ENCODE measurements at places on chromosomes 1 and 21.

DNA sequence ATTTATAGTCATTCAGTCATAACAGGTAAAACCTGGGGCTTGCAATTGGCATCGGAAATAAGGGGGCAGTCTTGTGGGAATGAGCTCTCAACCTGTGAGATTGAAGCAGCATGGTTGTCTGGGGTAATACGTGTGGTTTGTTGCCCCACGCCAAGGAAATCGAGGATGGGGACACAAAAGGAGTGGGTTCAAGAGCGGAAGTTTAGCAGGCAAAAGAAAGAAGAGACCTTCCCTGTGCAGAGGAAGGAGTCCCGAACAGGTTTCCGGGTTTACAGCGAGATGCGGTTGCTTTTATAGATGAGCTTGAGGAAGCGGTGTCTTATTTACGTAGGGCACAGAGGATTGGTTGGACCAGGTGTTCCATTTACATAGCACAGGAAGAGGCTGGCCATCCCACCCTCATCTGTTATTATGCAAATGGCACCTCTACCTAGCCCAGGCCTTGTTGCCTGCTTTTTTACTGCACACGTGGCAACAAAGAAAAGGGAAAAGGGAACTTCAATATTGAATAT is 37.3 kb downstream of the IFNAR1 start:
- DNase-seq, result peak; percentile 88

DNA sequence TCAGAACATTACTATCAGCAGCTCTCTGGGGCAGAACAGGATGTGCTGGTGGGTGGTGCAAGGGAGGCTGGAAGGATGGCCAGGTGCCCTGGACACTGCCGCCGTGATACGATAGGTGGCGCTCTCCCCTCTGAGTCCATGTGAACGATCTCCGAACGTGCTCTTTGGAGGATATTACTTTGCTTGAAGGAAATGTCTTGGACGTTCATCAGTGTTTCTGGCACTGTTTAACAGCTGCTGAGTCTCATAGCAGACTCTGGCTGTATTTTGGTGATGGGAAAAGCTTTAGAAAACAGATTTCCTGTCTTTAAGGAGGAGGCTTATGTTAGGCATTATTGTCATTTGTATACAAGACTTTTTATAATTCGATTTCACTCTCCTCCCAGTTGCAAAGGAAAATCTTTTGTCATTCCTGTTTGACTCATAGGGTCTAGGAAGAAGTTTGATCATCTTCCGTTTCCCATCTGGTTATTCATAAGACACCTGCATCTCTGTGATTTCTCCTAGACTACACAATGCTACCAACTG is 386.2 kb upstream of the ADGRL2 start:
- DNase-seq, result no peak

GRCh38 chr1:101382135-101382534 is 145.3 kb downstream of the S1PR1 start:
- DNase-seq, result no peak

GRCh38 chr1:115068826-115069585 is 20.3 kb downstream of the TSPAN2 start:
- no peak for DNase-seq

DNA sequence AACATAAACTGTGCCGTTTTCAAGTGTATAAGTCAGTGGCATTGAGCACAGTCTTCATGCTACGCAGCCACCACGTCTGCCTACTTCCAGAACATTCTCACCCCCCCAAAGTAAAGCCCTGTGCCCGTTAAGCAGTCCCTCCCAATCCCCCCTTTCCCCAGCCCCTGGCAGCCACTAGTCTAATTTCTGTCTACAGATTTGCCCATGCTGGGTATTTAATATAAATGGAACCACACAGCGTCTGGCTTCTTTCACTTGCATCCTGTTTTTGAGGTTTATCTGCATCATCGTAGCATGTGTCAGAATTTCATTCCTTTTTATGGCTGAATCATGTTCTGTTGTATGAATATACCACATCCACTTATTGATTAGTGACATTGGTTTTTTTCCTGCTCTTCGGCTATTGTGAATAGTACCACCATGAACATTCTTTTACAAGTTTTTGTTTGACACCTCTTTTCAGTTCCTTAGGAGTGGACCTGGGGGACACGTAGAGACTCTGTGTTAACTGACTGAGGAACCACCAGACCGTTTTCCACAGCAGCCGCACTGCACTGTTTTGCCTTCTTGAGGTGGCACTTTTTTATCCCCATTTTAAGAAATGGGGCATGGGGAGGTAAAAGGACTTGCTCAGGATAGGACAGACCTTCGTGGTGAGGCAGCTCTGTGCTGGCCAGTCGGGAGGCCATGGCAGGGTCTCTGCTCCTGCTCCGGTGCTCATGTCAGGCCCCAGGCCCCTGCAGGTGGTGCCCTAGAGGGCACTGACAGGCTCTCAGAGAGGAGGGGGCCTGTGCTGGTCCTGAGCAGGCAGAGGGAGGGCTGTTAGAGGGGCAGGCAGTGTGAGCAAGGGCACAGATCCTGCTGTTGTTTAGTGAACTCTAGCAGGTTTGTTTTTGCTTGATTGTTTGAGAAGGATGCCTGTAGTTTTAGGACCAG is 123.8 kb downstream of the PCBP3 start:
- DNase-seq, result no peak

DNA sequence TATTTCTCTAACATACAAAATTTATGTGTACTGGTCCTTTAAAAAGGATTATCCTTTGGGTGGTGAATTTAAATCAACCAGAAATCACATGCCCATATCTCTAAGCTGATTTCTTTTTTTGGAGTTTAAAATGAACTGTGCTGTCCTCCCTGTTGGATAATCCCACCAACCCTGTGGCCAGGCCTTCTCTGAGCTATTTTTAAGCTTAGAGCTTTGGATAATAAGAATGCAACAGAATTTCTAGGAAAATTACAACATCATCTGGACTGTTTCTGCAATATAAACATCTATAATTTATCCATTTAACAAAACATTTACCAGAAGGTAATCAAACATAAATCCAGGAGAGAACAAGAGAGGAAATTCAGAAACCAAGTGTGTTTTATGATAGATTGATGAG is 88.3 kb downstream of the LRRC40 start:
- DNase-seq, result no peak

DNA sequence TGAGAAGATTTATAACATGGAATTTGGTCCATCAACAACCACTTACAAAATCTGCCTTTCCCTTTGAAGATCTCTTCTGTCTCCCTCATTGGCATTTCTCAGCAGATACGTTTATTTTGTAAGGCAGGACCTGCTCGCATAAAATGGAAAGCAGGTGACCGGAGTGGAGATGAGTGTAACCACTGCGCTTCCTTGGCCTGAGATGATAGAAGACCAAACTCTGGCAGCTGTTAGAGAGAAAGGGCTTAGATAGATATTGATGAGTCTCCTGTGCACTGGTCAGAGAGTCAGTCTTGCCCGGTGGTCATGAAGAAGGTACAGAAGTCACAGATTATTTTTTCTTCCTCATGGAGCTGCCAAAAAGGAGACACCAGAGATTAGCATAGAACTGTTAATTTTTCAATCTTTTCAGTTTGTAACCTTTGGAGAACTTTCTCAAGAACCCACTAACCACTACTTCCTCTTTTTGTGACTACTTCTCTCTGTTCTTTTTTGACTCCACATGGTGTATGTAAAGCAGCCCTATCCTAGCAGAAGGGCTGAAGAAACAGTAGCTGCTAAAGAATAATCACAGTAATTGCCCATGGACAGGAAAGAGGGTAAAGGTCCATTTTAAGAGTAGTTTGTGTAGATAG is 47.6 kb downstream of the FCRL3 start:
- DNase-seq, result peak; percentile 96

GRCh38 chr1:29309075-29309474 is 72.8 kb downstream of the PTPRU start:
- DNase-seq, result no peak

DNA sequence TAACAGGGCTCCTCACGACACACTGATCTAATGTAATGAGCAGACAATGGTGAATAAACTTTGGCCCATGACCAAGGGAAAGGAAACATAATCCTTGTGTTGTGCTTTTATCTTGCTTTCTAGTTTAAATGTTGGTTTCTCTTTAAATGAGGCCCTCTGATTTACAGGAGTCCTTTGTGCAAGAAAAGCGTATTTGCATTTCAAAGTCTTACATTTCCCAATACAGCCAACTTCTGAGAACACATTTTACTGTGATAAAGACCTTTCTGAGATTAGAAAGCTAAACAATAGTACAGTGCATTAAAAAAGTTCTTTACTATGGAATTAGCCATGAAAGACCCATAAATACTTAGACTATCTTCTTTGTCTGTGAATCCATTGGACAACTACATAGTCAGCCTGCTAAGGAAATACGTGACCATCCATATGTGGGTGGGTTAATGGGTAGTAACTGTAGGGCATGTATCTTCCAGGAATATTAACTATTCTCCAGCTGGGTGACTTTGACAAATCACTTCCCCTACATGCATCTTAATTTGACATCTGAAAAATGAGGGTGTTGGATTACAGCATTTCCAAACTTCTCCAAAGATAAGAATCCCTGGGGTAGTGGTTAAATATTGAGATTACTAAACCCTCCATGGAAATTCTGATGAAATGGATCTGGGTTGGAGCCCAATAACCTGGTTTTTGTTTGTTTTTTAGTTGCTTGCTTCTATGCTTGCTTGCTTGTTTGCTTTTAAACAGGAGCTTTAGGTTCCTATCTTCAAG is 50.3 kb upstream of the USP1 start:
- no peak for DNase-seq

DNA sequence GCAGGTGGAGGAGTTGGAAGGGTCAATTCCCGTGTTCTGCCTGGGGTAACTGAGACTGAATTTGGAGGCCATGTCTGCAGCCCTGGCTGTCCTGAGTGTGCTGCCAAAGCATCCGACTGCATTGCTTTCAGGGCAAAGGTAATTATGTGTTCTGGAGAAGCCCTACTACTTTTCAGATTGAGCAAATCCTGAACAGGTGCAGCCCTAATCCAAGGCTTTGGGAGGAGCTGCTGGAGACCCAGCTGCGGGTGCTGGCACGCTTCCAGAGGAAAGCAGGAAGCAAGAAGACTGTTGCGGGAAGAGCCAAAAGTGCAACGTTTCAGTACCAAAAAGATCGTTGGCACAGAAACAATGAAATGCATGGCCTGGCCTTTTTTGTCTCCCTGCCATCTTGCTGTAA is 73.7 kb upstream of the NRIP1 start:
- DNase-seq, result peak; percentile 67

GRCh38 chr1:41648844-41649243 is 164.4 kb upstream of the EDN2 start:
- DNase-seq, result no peak

DNA sequence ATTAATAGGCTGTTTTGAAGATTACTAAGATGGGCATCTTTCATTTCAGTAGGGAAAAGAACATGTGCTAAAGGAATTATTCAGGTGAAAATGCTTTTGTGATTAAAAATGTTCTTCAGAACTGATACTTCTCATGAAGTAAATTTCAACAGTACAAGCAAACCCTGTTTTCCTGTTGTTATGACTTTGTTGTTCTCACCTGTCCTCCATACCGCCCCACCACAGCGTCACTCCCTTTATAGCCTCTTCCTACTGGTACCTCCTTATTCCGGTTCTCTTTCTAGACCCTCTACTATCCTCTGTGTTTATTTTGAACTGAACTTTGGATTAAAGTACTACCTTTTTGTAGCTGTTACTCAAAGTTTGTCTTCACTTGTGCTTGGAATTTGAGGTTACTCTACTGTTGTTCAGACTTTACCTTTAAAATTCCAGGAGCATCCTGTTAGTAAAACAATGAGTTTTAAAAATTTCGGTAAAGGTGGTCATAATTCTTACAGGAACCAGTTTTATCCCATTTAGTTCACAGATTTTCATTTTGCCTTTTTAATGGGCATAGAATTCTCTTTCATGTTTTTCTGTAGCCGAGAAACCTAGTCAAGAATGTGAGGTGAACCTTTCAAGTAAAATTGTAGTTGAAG is 10.9 kb downstream of the CNST start:
- peak; percentile 20 for DNase-seq

GRCh38 chr1:176416777-176417176 is 46.2 kb upstream of the PAPPA2 start:
- no peak for DNase-seq

DNA sequence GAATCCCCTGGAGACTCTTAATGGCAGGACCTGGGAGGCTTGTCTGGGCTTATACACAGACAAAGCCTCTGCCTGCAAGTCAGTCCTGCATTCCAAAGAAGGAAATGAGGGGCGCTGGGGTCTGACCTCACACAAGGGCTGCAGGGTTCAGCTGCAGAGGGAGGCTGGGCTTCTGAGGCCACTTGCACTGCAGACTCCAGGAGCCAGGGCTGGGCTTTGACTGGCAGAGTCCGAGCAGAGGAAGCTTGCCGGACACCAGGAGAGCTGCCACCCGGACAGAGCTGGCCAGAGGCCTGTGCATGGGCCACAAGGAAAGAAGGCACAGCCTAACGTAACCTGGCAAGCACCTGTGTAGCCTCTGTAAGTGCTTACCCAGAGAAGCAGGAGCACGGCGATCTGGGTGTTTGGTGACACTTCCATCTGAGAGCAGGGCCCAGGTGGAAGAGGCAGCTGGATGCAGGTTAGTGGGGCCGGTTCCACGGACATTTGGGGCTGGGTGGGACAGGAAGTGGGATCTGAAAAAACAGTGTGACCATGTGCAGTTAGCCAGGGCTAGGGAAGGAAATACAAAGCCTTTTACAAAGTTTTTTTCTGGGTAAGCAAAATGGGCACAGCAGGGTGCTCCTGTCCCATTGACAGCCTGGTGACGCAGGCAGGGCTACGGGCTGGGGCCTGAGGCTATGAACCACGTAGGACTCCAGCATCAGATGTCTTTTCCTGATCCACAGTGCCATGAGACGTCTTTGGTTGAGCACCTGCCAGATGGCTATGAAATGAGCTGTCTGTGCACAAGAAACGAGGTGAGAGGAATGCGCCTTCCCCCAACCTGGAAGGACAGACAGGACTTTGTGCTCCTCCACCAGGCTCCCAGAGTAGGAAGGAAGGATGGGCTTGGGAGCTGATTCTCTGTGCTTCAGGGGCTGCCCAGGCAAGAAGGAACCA is 37.3 kb upstream of the LBR start:
- no peak for DNase-seq

DNA sequence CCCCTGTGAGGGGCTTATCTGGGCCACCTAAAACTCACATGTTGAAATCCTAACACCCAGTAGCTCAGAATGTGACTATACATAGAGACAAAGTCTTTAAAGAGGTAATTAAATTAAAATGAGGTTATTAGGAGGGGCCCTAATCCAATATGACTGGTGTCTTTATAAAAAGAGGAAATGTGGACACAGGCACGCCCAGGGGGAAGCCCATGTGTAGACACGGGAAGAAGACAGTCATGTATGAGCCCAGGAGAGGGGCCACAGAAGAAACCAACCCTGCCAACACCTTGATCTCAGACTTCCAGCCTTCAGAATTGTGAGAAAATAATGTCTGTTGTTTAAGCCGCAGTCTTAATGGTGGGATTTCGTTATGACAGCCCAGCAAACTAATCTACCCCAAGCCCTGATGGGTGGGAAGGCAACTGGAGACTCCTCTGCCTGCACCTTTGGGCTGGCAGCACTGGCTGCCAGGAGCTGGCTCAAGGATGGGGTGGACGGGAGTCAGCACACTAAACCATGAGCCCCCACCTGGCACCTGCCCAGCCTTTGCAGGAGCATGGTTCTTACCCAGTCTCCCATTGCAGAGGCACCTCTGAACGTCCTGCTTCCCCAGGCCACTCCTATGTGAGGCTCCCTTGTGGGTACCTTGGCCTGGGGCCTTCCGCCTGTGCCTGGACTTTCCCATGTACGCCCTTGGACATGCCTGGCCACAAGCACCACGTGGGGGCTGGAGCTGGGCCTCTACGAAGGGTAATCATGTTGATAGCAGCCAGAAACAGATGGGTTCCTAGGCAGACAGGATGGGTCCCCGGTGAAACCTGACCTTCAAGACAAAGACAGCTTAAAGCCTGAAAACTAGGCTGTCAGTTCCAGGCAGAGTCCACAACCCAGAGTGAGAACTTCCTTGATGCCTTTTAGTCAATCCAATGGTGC is 57.1 kb upstream of the DMRTB1 start:
- DNase-seq, result no peak
